ENCODE measurements at places on chromosomes 7 and 10. TPM values are rescaled to one million over a fixed set of nuclear protein-coding genes. Genes with fewer than 3 reads are reported as not detected.

UNCX gene
- total RNA-seq: not detected

FAM25G gene
- total RNA-seq: not detected

SAP25 gene
- total RNA-seq: 31.5 TPM

TMEM178B gene
- total RNA-seq: not detected

DNA sequence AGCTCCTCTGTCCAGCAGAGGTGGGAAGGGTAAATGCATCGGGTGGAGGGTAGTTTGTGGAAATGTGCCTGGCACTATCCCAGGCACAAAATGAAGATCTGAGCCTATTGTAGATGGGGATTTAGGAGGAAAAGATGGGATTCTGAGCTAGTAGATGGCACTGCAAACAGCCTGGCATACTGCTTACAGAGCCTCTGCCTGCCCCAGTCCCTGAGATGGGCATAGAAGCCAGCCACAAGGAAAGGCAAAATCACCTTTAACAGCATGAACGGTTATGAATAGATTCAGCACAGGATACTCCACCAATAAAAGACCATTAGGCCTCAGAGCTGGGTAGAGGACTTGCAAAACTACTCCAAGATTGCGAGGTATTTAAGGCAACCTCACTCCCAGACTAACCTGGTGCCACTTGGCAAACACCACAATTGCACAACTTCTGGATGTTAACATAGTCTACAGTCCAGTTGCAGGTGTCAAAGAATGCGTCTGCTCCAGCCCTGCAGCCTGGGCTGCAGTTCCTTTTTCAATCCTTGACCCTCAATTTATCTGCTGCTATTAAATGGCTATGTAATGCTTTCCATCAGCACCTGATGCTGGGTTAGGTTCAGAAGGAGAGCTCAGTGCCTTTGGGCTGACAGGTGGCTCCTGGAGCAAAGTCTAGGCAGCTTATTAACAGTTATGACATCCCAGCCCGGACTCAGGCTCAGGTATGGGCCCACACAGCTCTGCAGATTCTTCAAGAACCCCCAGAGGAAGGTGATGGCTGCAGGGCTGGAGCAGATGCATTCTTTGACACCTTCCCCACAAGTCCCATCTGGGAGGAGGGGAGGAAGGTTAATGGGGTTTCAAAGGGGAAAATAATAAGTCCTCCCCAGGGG lies 34.0 kb downstream of the CDHR3 start:
- DNase-seq: no peak

DNA sequence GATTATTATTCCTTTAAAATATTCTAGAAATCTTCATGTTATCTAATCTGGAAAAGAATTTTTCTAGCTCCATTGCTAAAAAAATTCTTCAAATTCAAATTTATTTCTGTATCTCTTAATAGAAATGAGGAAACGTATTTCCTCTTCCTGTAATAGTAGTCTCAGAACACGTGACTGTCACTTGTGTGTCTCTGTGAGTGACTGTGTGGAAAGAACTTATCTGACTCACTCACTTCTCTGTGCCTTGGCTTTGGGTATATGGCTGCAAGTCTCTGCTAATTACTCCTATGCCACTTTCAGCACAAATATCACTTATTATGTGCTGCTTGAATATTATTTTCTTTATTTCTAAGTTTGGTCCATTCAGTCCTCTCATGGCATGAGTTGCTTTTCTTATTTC lies 132.7 kb downstream of the CNTNAP2 start:
- DNase-seq: no peak

DNA sequence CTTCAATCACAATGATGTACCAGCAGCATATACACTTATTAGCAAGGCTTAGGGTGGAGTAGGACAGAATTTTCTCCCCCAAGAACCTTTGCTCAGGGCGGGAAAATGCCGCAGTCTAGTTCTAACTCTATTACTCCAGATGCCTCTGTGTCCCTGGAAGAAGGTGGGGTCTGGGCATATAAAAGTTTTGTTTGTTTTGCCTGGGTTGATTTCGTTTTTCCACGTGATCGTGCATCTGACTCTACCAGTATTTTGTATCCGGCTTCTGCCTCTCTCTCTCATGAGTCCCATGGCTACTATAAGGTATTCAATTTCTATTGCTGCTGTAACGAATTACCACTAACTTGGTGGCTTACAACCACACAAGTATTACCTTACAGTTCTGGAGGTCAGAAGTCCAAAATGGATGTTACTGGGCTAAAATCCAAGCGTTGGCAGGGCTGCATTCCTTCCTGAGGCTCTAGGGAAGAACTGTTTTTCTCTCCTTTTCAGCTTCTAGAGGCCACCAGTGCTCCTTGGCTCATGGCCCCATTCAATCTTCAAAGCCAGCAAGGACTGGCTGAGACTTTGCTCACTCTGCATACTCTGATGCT lies 181.2 kb upstream of the PRSS58 start:
- DNase-seq: no peak

GRCh38 chr7:69782917-69783684 lies 184.8 kb downstream of the AUTS2 start:
- DNase-seq: no peak

KIAA1549 gene
- total RNA-seq: not detected

Data from naive thymus-derived CD4-positive, alpha-beta T cell (primary cell).